ENCODE measurements at places on chromosomes 4 and X.

GRCh38 chrX:152819732-152820131 is 10.8 kb downstream of the CETN2 start:
- DNase-seq: no peak

DNA sequence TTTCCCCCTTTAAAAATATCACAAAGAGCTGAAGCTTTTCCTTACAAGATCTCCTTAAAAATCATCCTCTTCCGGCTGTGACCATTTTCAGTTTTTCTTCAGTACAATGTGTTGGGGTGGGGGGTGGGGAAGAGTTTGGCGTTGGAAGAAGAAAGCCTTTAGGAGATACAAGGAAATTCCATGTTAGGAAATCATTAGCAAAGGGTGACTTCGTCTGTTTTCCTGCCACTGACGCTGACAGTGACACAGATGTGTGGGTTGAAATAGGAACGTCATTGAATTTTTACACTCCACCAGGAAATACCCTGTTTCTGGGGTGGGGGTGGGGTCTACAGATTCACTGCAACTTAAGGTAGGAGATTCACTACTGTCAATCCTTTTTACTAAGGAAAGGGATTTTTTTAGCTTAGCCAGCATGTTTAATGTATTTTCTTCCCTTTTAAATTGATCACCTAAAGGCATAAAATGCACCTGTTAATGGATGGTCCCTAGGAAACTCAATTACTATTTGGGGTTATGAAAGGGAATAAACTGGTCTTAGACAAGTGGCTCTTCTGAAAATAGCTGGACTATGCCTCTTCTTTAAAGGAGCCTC is 3.9 kb downstream of the MAMLD1 start:
- no peak for DNase-seq

GRCh38 chr4:73615613-73616012 is 4.6 kb downstream of the RASSF6 start:
- peak; percentile 12 for DNase-seq

DNA sequence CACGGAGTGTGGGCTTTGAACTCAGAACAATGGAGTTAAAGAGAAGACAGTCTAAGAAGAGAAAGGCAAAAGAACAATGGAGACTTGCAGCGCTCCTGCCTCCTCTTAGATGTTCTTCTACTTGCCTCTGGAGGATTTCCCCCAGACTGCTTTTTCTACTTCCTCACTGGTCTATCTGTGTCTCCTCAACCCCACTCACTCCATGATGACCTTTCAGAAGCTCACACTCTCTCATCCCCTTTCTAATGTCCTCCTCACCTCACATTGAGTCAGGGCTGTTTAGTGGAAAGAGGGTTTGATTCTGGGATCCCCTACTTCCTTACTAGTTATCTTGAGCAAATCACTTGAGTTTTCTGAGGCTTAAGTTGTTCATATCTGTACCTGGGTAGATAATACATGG is 12.2 kb upstream of the HERC6 start:
- DNase-seq: no peak

- no peak for DNase-seq
Measured at GRCh38 chr4:31415629-31416028, 695.5 kb downstream of the PCDH7 start.

GRCh38 chr4:102612210-102612609 is 111.1 kb downstream of the NFKB1 start:
- DNase-seq: no peak

DNA sequence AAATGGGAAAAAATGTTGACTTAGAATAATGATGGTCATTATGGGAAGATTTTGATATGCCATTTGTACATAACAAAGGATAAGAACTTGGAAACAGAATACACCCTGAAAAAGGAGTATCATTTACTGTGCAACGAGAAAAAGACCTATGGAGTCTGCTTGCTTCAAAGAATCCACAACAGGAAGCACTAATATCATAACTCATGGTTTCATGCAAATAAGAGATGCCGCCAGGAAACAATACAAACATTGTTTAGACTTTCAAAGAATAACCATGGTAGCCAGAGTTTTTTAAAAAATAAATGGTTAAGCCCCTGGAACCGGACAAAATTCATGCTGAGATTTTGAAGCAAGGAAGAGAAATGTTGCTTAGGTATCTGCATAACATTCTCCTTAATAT is 139.9 kb upstream of the ETNPPL start:
- peak; percentile 61 for DNase-seq

DNA sequence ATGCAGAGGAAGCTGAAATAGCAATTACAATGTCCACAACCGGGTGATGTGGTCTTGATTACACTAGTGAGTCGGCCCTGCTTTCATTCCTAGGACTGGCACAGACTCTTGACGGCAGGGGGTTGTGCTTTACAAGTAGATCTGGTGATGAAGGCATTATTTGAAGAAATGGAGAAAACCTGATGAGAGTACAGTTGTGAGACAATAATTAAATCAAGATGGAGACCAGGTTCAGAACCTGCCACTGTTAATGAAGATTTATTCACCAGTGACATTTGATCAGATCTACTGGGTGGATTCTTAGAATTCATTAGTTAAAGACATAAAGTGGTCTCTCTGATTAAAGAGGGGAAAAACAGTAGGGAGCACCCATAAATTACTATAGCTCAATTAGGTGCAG is 747.2 kb downstream of the STPG2 start:
- no peak for DNase-seq

DNA sequence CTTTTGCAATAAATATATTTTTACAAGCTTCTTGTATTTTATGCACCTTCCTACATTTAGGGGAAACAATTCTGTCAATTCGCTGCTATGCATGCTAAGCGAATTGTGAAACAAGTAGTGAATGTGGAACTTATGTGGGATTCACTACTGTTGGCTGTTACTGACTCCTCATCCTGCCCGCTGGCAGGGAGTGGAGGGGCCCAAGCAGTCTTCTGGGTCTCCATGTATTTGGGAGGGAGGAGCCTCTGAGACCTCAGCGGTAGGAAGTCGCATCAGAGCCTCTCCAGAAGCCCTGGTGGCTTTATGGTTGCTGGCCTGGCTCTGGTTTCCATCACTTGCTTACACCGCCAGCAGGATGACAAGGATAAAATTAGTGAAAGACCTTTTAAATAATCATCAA is 3.7 kb upstream of the SETD7 start:
- DNase-seq: no peak

DNA sequence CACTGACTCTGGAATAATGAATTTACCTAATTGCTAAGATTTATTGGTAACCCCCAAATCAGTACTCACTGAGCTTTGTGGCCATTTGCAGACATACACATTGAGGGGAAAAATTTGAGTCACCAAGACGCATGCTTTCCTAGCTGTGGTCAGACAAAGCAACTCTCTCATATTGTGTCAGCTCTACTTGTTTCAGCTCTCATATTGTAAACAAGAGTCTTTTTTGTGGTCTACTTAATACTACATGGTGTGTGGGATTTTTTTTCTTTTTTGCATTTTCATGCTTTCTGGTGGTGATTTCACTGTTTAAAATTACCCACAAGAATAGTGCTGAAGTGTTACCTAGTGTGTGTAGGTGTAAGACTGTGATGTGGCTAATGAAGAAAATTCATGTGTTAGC is 428.2 kb upstream of the GALNT7 start:
- no peak for DNase-seq

DNA sequence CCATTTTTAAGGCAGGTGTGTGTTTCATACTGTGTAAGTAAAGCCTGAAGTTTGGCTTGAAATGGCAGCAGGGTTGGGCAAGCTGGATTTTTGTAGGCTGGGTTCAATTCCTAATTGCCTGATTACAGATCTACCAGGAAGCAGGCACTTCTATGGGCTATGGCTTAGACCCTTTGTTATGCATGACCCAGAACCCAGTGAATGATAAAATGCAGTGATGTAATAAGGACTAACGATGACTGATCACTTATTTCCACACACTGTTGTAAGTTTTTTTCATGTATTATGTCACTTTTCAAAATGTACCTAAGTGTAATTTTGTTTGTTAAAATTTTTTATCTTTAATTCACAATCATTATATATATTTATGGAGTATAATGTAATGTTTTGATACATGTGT is 8.6 kb downstream of the LANCL3 start:
- no peak for DNase-seq
